ENCODE measurements at places on chromosomes 13 and 19.
A peak's percentile ranks its signal among the peaks of the same experiment; 100 is the strongest.

DNA sequence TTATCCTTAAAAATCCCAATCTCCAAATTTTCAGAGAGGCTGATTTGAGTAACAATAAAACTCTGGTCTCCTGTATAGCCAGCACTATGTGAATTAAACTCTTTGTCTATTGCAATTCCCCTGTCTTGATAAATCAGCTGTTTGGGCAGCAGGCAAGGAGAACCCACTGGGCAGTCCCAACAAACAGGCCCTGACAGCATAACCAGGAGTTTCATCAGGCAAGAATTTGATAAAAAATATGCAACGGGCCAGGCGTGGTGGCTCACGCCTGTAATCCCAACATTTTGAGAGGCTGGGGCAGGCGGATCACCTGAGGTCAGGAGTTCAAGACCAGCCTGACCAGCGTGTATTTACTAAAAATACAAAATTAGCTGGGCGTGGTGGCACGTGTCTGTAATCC lies 42.1 kb downstream of the STK24 start:
- no peak for DNase-seq

DNA sequence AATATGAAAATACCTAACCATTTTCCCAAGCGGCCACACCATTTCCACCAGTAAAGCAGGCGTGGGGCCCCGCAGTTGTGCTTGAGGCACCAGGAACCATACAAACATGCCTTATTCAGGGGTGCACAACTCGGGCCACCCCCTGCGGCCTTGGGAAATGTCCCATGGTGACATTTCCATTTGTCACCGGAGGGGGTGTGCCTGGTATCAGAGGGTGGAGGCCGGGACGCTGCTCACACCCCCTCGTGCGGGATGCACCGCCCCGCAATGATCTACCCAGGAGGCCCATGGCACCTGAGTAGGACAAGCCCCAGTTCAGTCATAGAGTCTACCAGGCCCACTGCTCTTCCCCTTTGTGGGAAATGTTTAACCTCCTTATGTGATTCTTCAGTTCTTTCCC lies 218.8 kb downstream of the TEX29 start:
- DNase-seq = no peak

- DNase-seq = no peak
These were observed 3.2 kb upstream of the LGALS13 start for GRCh38 chr19:39599116-39599515.

DNA sequence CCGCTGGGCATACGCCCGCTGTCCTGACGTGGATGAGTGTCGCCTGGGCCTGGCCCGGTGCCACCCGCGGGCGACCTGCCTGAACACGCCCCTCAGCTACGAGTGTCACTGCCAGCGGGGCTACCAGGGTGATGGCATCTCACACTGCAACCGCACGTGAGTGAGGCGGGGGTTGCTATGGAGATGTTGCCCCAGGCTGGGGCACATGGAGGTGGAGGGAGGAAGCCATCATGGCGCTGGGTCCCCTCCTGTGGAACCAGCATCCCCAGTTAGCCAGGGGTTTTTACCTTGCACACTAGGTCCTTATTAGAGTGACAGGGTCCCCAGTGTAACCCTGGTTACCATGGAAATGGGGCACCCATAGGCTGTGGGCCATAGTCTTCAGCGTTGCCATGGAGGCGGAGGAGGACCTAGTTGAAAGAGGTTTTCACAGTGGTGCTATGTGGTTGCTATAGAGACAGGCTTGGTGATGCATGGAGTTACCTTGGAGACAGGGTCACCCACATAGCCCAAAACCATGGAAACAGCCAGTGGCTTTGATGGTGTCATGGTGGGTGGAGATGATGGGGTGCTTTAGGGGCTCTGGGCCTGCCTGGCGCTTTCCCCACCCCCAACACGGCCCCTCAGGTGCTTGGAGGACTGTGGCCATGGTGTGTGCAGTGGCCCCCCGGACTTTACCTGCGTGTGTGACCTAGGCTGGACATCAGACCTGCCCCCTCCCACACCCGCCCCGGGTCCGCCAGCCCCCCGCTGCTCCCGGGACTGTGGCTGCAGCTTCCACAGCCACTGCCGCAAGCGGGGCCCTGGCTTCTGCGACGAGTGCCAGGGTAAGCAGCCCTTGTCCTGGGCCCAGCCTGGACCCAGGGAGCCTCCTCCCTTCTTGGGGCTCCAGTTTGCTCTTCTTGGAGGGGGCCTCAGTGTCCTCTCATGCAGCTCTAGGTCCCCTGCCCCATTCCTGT lies 27.1 kb downstream of the MEGF8 start:
- DNase-seq = no peak

GRCh38 chr13:67515895-67516294 lies 285.8 kb upstream of the PCDH9 start:
- no peak for DNase-seq

DNA sequence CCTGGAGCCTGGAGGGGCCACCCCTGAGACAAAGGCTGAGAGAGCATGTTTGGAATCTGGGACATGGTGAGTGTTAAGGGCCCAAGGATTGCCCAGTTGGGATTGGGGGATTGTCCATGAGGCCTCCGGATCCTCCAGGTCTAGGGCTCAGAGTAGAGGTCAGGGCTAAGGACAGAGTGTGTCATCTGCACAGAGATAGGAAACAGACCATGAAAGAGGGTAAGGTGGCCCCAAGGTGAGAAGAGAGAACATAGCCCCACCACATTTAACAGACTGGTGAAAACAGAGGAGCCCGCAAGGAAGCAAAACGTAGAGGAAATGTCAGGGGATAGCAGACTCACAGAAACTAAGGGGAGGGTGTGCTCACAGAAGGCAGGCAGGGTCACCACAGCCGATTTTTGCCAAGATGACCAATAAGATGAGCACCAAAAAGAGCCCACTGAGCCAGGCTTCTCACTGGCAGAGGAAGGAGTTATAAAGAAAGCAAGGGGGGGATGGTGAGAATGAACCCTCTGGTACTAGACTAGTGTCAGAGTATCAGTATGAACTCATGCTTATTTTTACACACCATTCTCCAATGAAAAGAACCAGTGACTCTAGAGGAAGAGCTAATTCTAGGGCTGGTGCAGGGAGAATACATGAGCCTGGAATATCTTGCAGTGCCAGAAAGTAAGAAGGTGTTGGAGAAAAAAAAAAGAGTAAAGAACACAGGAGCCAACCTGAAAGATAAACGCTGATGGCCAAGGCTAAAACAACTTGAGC lies 17.5 kb downstream of the DYRK1B start:
- DNase-seq = no peak

DNA sequence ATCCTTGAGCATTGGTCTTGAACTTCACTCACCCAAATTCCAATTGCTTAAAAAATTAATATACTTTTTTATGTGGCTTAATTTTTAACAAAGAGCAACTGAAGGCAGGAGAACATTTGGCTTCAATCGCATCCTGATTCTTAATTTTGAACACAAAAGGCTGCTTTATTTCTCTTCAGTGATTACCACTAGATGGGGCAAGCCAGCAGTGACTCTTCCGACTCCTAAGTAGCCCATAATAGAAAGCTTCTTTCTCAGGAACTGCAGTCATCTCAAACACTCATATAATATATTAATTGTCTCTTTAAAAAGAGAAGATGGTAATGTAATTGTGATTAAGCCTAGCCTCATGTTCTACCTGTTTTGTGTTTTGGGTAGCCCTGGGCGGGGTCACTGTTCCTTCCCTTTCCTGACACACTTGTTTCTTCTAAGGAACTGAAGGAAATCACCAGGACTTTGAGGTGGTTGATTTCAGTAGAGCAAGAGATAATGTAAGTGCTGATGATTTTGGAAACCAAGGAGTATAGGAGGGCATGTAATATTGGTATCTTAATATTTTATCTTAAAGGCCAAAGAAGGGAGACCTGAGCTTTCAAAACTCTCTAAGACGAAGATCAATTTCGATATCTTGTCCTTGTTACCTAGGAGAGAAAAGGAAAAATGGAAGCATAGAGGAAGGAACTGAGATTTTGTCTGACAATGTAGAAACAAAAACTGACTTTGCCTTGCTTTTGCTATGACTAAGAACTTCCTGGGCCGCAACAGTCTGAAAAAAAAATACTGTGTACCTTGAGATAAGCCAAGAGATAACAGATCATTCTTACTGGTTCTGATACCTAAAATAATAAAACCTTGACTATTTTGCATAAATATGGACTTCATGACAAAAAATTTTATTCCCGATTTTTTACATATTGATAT lies 73.1 kb downstream of the TNFSF13B start:
- DNase-seq = no peak

DNA sequence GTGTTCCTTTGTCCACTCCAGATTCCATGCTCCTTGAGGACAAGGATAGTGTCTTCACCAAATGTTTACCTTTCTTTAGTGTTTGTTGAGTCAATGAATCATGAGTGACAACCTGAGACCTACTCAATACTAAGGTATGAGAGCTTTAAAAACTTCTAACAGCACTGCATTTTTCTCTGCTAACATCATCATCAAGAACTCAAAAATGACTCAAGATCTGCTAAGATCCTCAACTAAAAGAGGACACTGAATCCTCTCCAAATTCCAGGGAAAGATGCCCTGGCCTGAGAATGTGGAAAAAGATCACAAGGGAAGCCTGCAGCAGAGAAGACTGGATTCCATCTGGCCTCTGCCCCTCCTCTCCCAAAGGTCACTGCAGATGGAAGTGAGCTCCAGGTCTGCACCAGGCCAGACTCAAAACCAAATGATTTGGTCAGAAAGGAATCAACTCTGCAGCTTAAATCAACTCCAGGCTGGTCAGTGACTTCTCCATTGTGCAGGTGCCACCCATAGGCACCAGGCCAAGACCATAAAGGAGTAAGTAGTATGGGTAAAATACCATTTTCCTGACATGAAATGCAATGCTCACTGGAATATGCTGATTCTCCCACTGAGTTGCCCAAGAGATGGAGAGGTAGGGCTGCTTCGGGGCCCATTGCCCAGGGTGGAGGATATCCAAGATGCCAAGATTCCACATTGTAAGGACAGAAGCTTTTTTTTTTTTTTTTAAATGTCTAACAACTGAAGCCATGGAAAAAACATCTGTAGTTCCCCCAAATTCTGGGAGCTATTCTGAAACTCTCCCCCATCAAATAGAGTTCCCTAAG lies 89.5 kb upstream of the DOCK9 start:
- DNase-seq = no peak

GRCh38 chr13:44484562-44485138 lies 91.5 kb downstream of the TSC22D1 start:
- no peak for DNase-seq

DNA sequence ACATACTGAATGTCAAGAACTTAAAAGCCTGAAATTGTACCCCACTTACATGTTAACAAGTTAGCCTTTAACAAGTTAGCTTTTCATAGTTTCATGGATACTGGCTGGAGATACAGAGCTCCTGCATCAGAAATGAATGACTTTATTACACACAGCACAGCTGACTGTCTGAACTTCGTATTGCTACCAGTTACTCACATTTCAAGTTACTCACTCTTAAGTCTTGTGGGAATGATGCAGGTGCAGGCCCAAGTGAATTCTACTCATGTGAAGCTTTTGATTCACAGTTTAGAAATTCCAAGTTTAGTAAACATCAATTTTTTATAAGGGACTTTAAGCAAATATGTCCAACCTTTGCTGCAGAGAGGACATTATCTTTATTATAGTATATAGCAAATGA lies 762.2 kb upstream of the PRR20A start:
- DNase-seq = no peak

- DNase-seq = peak; percentile 41
These were observed at the start of gene FSD1 for GRCh38 chr19:4304538-4305256. Gene FSD1, plus strand, starts transcription at chr19:4304598. Its CDS starts 149 bp downstream, at chr19:4304747.

- no peak for DNase-seq
These were observed 119.7 kb upstream of the SOX1 start for GRCh38 chr13:111947026-111947810.

GRCh38 chr13:20360835-20361412 lies 128.8 kb upstream of the GJB6 start:
- DNase-seq = no peak

DNA sequence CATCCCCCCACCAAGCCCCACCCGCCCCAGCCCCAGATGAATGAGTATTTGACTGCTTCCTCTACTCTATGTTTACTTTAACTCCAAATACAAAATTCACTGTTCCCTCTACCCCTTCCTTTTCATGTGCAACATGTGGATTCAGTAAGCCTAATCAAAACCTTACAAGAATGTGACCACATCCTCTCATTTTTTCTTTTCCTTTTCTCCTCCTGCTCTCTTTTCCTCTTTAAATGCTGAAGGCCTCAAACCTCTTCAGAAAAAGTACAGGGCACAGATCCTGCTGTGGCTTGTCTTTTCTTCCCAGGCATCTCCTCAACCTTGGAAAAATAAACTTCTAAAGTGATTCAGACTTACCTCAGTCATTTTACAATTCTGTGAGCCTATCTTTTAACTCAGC lies 119.0 kb downstream of the MYCBP2 start:
- DNase-seq = no peak

DNA sequence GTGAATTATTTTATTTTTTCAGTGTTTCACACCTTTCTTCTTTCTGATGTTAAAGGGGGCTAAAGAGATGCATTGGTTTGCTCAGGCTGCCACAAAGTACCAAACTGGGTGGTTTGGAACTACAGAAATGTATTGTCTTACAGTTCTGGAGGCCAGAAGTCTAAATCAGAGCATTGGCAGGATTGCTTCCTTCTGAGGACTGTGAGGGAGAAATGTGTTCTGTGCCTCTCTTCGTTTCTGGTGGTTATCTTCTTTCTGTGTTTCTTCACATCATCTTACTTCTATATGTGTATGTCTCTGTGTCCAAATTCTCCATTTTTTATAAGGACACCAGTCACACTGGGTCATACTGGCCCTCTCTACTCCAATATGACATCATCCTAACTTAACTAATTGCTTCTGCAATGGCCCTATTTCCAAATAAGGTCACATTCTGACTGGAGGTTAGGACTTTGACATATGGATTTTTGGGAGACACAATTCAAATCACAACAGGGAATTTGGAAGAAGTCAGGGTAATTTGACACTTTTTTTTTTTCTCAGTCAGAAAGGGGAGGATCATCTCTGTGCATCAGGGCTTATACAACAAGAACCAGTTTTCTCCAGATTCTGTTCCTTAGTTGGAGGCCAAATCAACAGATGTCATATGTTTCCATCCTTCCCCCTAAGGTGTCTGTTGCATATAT lies 188.2 kb downstream of the KCNRG start:
- DNase-seq = no peak

DNA sequence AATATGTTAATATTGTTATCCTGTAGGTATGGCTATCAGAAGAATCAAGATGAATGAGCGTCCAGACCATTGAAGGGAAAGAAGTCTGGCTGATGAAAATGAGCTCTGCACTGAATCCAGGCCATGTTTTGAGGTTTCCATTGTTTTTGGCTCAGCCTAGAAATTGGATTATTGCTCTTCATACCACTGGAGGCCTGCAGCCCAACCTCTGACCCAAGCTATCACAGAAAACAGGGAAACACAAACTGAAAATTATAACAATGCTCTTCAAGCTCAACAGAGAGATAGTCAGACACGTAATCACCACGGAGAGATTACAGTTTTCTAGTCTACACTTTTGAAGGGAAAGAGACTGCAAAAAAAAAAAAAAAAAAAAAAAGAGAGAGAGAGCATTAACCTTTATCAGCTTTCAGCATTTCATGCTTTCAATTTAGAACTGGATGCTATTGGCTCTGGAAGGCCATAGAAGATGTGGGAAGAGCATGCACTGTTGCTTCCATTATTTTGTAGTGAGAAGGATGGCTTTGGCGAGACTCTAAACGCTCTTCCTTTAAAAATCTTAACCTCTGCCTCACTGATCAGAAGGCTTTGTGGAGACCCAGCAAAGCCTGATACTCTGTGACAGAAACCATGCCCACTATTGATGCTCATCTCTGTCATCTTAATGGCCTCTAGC lies 10.8 kb downstream of the EDNRB start:
- DNase-seq = no peak
